ENCODE measurements at places on chromosomes 7 and 10.

GRCh38 chr7:117135553-117135891 lies 182.2 kb downstream of the ST7 start:
- no peak for DNase-seq

- peak; percentile 74 for DNase-seq
Measured at GRCh38 chr7:81482600-81483186, 287.2 kb downstream of the HGF start.

DNA sequence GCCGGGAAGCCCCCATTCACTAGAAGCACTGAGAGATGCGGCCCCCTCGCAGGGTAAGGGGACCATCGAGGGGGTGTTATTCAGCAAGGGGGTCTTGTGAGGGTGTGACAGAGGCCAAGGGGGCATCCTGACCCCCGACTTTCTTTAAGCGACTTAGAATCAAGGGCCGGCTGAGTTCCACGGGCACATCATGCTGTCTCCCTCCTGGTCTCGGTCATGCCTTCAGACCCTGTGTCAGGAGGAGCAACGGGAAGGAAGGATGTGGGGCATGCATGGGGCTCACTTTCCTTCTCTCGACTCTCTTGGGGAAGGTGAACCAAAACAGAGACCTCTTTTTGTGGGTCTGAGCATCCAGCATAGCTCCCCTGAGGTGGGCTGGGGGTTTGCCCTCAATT lies 2.5 kb downstream of the ACSL5 start:
- no peak for DNase-seq

GRCh38 chr10:3784510-3785250 lies at the start of gene KLF6:
Gene KLF6 (minus strand): TSS chr10:3785209. CDS start chr10:3785014, 195 bp downstream.
- peak; percentile 58 for DNase-seq

DNA sequence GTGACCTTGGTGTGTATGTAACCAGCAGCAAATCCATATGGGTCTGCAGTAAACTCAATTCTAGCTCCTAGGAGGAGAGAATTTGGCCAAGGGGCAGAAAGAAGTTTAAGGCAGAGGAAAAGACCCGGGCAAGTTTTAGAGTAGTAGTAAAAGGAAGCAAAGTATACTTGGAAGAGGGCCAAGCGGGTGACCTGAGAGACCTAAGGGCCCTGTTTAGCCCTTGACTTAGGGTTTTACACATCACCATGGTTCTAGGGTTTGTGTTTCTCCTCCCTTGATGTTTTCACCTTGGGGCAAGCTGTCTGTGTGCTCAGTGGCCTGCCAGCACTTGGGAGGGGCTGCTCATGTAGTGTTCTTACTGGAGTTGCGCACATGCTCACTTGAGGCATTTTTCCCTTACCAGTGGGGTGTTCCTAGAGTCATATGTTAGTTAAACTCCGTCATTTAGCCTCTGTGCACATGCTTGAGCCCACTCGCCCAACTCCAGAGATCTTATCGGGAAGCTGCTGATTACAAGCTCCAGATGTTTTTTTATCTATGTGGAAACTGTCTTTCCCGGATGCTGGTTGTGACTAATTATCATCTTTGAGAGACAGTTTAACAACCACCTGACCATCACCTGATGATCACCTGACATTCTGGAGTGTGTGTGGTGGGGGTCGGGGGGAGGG lies 137.6 kb upstream of the PRSS1 start:
- no peak for DNase-seq

DNA sequence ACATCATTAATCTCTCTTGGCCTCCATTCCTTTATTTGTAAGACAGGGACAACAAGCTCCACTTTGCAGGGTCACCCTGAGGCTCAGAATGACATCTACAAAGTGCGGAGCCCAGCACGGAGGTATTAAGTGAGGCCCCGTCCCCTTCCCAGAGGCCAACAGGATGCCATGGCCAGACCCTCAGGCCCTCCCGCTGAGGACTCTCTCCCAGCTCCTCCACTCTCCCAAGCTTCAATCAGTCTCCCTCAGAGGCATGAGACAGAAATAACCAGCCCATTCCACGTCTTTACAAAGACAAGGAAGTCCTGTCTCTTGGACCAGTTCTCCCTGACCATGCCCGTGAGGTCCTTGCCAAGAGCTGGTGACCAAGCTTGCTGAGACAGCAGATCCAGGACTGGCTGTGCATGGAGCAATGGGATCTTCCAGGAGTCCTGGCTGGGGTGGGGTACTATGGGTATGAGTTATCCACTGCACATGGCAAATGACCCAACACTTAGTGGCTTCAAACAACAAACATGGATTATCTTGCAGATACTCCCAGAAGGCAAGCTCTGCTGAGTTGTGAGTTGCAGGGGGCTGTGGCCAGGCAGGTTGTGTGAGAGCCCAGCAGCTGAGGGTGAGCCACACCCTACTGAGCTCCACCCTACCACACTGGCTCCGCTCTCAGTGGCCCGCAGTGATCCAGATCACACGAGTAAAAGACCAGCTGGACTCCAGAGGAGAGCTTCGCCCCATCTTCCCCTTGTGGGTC lies 4.3 kb upstream of the PPIF start:
- peak; percentile 38 for DNase-seq
